Right hindlimb (tissue), 1 donor: ENCODE measurements at places on chromosomes 3 and 15.
A peak's percentile ranks its signal among the peaks of the same experiment; 100 is the strongest.

DNA sequence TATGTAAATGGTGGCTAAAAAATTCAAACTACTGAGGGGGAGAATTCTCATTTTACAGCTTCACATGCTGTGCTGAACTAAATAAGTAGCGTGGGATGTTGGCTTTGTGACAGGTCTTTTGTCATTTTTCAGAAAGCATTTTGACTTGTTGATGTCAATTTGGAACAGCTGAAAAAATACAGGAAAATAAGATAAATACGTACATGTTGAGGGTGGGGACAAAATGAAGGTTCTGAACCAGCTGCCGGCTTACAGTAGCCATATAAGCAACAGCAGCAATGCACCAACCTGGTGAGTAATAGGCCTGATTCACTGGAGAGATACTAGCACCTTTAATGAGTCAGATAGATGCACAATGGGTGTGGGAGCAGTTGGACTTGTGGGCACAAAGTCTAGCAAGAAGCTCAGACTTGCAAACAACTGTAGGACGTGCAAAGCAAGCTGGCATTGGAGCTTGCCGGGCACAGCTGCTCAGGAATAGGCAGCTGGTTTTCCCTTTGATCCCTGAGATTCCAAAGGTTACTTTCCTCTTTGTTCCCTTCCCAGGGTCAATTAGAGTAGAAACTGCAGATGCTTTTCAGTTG, 12.9 kb downstream of the B3GNT5 start:
- no peak for DNase-seq

DNA sequence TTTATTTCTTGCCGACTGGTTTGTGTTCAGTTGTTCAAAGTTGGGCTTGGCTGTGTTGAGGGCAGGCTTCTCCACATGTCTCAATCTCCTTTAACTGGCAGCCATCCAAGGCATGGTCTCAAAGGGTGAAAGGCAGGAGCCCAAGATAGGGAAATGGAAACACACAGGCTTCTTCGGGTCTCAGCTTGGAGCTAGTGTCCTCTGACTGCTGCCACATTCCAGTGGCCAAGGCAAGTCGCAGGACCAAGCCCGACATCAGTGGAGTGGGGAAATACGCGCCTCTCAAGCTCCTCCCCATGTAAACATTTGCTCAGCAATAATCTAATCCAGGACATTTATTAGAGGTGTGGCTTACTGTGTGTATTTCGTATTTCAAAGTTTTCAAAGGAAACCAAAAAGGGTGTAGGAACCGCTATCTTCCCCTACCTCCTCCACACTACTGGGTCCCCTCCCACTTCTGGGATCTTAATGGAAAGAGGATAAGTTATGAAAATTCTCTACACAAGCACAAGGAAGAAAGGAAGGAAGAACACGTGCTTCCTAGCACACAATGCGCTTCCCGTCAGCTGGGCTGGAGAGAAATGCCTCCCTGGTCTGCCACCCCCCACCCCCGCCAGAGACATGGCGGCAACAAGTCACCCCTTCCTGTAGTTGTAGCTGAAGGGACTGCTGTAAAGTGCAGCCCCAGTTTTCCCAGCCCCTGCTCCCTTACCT, 181.7 kb downstream of the FAM43A start:
- no peak for DNase-seq

DNA sequence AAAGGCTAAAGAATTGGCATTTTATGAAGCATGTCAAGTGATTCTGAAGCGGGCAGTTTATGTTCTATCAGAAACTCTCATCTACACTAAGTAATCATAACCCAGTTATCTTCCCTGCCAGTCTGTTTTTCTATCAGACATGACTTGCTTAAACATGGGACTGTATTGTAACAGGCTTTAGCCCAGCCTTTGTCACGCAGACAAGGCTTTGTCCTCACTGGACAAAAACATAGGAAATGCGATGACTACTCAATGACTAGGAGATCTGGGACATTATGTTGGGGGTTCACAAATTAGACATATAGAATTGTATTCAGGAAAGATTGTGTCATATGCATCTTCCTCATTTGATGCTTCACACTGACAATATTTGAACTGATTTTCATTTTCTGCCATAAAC, 115.5 kb downstream of the GADL1 start:
- no peak for DNase-seq

- no peak for DNase-seq
Observed at GRCh38 chr15:63323798-63324563, 46.6 kb downstream of the APH1B start.

DNA sequence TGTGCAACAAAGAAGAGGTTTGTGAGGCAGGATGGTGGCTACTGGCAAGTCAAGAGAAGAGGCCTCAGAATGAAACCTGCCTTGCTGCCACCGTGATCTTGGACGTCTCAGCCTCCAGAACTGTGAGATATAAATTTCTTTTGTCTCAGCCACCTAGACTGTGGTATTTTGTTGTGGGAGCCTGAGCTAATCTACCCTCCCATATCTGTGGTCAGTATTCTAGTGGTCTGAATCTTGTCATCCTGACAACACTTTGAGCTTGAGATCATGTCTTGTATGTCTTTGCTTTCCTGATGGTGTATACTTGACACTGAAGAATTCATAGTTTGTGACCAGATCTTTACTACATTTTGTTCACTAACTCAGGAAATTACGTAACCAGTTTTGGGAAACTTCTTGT, 240.6 kb upstream of the GOLIM4 start:
- no peak for DNase-seq

- DNase-seq: no peak
Observed at GRCh38 chr3:179949412-179949811, 87.3 kb downstream of the PEX5L start.

DNA sequence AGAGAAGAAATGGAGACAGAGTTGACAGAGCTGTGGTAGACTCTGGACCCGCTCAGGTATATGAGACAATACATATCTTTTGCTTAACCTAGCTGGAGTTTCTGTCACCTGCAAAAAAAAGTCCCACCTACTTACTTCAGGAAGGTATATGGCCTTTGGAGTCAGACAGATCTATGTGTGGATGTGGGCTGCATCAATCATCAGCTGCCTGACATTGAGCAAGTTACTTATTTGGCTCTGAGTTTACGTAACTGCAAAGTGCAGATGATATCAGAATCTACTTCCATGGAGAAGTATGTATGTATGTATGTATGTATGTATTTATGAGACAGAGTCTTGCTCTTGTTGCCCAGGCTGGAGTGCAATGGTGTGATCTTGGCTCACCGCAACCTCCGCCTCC, 124.3 kb downstream of the MYLK start:
- DNase-seq: no peak

- peak; percentile 25 for DNase-seq
Observed at GRCh38 chr3:193831495-193832455, 238.8 kb downstream of the OPA1 start.

DNA sequence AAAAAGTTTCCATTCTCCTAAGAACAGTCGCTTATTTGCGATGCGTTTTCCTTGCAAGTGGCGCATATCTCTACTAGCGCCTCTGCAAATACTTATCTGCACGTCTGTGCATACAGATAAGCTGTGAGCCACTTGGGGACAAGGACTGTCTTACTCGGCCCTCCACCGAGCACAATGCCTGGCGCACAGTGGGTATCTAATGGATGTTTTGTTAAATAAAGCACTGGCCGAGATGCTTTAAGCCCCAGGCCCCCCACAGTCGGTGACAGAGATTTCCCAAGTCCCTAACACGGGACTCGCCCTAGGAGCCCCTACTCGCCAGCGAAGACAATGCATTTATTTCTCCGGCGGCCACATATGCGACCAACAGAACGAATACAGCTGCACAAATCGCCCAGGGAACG, 503 bp downstream of the HLTF start:
- no peak for DNase-seq

DNA sequence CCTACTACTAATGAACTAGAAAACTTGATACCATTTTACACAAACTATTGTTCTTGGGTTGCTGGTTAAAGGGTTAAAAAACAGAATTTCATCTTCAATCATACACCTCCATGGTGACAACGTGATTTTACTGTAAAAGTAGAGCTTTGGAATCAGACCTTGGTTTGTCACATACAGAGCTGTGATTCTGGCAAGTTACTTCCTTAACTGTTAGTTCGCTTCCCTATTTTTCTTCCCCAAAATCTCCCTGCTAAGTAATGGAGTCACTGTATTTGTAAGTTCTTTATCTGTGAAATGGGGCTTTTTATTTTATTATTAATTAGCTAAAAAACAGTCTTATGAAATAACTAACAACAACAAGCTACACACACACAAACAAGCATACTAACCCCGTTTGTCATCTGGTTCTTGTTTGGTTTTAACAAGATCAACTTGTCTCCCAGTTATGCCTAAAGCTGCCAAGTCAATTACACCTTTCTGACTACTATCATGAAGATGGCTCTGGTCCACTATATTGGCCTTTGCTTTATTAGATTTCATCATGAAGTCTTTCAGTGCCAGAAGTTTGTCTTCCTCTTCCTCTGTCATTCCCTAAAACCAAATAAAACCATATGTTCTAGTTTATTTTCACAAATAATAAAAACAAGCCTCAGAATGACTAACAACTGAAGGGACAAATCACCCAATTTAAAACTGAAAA, 38.6 kb downstream of the PIK3R4 start:
- DNase-seq: no peak

DNA sequence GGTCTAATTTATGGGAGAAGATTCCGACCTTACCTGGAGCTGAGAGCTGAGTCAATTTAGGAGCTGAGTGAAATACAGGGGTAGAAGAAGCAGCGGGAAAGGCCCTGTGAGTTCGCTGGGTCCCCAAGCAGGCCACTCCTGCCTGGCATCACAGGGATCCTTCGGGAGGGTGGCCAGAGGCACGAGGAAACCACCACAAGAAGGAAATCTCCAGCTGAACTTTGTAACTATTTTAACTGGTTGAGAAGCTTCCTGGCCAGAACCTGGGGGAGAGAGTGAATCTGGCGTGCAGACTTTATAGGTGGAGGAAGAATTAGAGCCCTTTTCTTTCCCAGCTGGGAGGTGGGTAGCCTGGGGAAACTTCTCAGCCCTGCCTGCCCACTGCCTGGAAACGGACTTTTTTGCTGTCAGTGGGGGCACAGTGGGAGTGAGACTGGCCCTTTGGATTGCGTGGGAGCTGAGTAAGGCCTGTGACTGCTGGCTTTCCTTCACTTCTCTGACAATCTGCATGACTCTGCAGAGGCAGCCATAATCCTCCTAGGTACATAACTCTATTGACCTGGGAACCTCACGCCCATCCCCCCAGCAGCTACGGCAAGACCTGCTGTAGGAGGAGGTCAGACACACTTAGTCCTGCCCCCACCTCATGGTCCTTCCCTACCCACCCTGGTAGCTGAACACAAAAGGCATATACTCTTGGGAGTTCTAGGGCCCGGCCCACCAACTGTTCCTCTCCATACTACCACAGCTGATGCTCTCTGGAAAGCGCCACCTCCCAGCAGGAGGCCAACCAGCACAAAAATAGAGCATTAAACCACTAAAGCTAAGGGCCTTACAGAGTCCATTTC, 340.7 kb downstream of the CNTN3 start:
- DNase-seq: peak; percentile 19

- no peak for DNase-seq
Observed at GRCh38 chr3:30608598-30608947, 2.2 kb downstream of the TGFBR2 start.

DNA sequence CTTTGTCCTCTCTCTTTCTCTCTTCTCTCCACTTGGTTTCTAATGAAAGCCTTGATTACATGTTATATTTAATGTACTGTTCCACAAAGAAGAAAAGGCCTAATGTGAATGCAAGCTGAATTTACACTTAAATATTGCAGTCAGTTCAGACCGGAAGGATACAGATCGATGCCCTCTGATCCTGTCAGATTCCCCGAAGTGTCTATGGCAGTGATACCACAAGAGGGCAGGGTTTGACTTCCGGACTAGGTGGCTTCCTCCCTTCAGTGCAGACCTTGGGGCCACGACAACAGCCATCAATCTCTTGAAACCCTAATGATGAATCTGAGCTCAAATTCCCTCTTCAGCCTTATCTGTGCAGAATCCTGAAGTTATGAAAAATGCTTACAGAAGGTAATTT, 29.5 kb downstream of the AGTR1 start:
- no peak for DNase-seq

DNA sequence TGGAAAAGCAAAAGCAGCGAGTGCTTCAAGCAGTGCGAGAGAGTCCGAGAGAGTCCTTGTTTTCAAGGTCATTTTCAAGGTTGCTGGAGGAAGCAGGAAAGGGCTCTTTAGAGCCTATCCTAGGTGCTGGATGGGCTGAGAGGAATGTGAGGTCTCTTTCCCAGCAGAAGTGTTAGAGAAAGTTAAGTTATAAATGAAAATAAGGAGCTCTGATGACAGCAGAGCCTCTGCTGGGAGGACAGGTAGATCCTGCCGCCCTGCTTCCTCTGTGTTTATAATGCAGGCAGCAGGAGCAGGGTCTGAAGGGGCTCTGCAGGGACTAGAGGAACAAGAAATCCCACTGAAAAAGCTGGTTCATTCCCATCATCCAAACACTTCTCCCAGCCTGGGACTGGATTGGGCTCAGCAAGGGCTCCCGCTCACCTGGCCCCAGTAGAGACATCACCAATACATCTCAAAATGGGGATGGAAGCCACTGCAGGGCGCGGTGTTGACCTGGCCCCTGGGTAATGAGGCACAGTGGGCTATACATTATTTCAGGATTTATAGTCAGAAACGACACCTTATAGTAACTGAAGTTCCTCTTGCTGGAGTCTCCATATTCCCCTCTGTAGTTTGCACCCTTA, 41.5 kb upstream of the RAB6B start:
- no peak for DNase-seq

DNA sequence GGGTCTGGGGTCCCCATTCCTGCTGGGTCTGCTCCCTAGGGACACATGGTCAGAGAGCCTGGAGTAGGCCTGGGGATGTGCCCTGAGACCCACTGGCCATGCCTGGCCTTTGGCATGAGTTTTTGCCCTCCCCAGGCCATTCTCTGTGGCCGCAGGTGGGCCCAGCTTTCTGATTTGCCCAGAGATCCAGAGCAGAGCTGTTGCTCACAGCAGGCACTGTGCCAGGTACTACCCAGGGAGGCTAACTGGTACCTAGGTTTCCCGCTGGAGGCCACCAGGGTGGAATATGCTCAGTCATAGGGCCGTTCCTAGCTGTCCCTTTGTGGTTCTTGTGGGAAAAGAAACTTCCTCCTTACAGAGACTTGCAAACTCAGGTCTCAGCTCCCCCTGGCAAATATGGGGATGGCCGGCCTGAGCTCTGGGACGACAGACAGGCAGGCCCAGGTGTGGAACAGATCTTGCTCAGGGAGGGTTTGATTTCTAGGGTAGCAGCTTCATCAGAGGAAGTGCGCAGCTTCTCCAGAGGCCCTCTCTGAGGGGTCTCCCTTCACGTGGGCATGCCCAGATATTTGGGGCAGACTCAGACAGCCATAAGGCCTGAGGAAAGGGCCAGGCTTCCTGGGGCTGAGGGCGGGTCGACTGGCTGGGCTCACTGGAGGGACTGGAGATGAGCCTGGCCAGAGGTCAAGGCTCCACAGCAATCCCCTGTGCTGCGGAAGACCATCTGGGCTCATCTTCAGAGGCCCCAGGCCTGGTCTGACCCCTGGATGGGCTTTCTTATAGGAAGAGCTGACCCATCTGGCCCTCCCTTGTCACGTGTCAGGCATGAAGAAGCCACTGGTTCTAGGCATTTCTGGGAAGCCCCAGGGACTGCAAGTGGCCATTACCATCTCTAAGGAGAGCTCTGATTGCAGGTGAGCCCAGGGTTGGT, 28.0 kb downstream of the ACAA1 start:
- DNase-seq: no peak

- no peak for DNase-seq
Observed at GRCh38 chr3:156643729-156644389, 30.5 kb upstream of the TIPARP start.

GRCh38 chr3:96991800-96992365, 177.5 kb downstream of the EPHA6 start:
- DNase-seq: no peak
